ENCODE measurements at places on chromosomes 7 and 10. TPM values are rescaled to one million over a fixed set of nuclear protein-coding genes. Genes with fewer than 3 reads are reported as not detected.

ABCB1 gene
- total RNA-seq, result 0.82 TPM

- DNase-seq, result peak; percentile 50
These were observed 109.4 kb downstream of the ABLIM1 start for GRCh38 chr10:114548662-114549061.

DNA sequence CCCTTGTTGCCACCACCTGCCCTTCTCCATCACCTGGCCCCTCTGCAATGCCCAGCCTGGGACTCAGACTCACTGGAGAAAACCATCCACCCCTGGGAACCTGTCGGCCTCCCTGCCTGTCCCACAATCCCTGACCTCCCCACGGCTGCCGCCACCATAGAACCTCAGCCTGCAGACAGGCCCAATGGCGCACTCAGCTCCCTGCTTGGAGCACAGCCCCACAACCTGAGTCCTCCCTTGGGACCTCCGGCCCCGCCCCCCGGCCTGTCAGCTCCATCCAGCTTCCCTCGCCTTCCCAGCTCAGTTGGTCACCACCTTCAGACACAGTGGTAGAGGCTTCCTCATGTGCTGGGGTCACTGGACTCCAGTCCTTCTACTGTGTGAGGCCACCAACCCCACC, 41.1 kb downstream of the PARP12 start:
- no peak for DNase-seq

GRCh38 chr7:127226685-127227374, 25.9 kb downstream of the GRM8 start:
- peak; percentile 22 for DNase-seq

DNA sequence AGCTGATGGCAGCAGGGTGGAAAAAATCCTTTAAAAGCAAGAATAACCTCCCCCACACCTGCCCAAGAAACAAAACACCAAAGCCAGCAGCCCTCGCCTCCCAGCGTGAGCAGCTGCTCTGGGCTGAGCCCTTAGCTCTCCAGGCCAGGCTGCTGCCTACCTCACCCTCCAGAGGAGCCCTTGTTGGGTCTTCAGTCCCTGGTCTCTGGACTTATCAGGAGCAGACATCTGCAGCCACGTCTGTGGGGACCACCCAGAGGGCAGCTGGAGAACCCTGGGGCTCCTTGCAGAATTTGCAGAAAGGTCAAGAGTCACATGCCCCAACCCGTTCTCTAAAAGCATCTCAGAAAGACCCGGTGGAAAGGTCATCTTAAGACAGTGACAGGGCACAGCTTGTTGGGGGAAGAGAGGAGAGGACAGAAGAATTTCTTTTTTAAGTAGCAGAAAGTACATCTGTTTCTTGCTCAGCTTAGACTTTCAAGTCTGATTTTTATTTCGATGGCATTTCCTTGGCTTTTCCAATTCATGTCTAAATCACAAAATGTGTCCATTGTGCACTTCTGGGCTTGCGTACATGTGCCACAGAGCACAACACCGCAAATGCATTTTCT, 425.7 kb upstream of the NFE2L3 start:
- peak; percentile 32 for DNase-seq
